Suprapubic skin (tissue), 4 donors: ENCODE measurements at places on chromosomes 2 and 18.

- DNase-seq, result no peak
Observed at GRCh38 chr2:75466708-75467311, 93.9 kb downstream of the EVA1A start.

DNA sequence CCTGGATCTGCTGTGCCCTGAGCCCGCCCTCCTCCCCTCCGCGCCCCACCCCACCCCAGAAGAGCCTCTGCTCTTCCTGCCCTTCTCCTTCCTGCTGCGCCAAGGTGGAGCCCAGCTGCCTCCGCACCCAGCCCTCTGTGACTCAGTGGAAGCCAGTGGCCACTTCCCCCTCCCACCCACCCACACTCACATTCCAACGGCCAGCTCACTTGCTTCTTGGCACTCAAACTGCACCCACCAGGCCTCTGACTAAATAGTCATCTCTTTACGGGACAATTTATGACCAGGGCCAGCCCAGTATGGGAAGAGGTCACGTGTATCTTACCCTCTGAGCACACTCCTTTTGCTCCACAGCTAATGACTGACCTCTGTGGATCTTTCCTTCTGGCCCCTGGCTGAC lies 150.4 kb upstream of the SLC1A4 start:
- no peak for DNase-seq

- no peak for DNase-seq
Observed at GRCh38 chr18:60019463-60019840, 119.7 kb downstream of the PMAIP1 start.

DNA sequence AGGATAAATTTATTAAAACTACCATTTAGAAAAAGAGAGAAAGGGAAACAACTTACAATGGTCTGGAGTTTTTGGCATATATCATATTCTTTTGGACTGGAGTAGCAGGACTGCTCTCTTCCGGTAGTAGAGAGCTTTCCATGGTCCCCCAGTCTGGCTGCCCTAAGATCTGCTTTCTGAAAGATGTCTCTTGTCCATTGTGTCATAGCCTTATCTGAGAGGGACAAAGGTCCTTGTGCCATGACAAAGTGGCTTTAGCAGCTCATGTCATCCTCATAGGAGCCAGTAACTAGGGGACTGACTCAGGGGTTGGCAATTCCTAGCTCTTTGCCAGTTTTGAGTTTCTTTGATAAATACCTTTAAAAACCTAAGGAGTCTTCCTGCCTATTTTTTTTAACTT lies 505.5 kb upstream of the ZEB2 start:
- DNase-seq, result no peak
